ENCODE measurements at places on chromosomes 5 and 9.

GRCh38 chr9:130226112-130226511 is 39.4 kb upstream of the HMCN2 start:
- peaks cover 6% of the 10 kb centered on the region for H3K36me3 ChIP-seq
- no peak overlapping the region for H3K4me3 ChIP-seq
- no peak for DNase-seq
- H3K27me3 ChIP-seq: no peaks in the 10 kb centered on the region

DNA sequence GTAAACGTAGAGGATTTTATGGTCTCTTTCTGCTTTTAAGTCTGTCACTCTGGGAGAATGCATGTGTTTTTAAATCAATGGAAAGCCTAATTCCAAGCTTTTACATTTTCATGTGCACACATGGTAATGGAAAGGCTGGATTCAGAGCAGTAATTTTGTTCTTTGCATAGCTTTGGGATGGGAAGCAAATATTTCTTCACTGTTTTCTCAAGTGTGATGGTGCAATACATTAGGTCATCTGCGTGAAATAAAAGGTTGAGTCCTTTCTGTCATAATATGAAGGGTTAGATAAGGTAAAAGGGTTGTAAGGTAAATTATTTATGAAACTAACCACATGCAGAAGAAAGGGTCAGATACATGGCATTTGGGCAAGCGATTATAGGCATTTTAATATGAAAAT is 88.2 kb upstream of the NR3C1 start:
- H3K4me1 ChIP-seq: peaks cover 5% of the 10 kb centered on the region
- DNase-seq: no peak
- no peak overlapping the region for H3K27ac ChIP-seq
- H3K36me3 ChIP-seq: no peaks in the 10 kb centered on the region
- no peak overlapping the region for H3K4me3 ChIP-seq

DNA sequence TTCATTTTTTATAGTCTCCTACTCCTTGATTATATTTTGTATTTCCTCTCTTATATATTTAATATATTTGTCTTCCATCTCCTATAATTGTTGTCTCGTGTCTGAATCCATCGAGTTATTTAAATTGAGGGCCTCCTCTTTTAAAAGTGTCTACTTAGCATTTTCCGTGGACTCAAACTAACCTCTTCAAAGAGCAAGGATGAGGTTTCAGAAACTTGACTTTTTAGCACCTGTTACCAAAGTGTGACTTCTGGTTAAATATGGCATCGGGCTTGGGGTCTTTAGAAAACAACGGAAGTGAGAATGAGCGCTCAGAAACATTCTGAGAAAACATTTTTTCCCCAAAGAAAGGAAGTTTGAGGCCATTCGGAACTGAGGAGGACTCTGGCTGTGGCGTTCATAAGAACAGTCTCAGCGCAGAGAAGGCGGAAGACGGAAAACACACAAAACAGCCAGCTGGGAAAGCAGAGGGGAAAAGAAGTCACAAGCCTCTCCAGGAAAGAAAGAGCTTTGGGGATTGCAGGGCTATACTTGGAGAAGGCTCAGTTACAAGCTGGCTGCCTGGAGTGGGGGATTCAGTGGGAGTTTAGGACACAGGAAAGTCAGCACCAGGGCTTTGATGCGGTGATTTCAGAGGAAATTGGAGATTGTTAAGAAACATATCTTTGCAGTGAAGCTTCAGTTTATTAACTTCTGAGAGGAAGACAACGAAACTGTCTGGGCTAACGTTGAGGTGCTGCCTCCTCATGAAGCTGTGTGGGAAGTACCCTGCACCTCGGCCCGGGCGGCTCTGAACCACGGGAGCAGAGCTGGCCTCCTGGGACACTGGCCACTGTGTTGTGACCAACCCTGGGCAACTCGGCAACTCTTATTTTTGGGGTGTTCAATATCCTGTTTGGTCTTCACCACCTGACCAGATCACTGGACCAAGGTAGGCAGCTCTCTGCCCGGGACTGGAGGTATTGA is 25.1 kb upstream of the IRX2 start:
- H3K4me1 ChIP-seq: no peaks in the 10 kb centered on the region
- no peaks in the 10 kb centered on the region for H3K27me3 ChIP-seq
- no peak overlapping the region for H3K27ac ChIP-seq
- DNase-seq: no peak
- H3K36me3 ChIP-seq: no peaks in the 10 kb centered on the region

GRCh38 chr9:17970277-17970676 is 391.4 kb downstream of the SH3GL2 start:
- DNase-seq: no peak
- H3K27ac ChIP-seq: no peak overlapping the region
- no peaks in the 10 kb centered on the region for H3K4me1 ChIP-seq
- H3K36me3 ChIP-seq: no peaks in the 10 kb centered on the region
- H3K4me3 ChIP-seq: no peak overlapping the region
- no peaks in the 10 kb centered on the region for H3K27me3 ChIP-seq

- peaks cover 28% of the 10 kb centered on the region for H3K4me1 ChIP-seq
- no peaks in the 10 kb centered on the region for H3K36me3 ChIP-seq
- no peaks in the 10 kb centered on the region for H3K27me3 ChIP-seq
Observed at GRCh38 chr9:136229096-136230065, 16.2 kb downstream of the QSOX2 start.

DNA sequence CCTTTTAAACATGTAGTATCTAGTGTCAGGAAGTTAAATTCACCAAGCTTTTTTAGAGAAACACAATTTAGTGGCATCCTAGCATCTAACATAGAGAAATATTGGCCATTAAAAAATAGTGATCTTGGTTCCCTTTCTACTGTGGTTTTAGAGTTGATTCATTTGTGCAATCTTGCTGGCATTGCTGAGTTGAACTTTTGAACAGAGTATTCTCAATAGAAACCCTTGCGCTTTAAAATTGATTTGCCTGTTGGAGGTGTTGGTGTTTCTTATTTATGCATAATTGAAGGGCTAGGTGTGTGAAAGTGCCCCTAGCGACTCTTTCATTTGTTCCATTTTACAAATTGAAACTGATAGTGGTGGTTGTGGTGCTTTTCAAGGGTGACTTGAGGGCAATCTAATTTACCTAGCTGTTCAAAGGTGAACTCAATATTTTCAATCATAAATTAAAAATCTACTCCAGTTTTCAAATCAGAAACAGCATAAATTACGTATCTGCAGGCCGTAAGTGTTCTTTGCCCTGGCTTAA is 73.0 kb upstream of the MPDZ start:
- no peak overlapping the region for H3K27ac ChIP-seq
- H3K4me3 ChIP-seq: no peak overlapping the region
- H3K36me3 ChIP-seq: no peaks in the 10 kb centered on the region

- peaks cover 3% of the 10 kb centered on the region for H3K4me1 ChIP-seq
- H3K27ac ChIP-seq: no peak overlapping the region
- H3K36me3 ChIP-seq: peaks cover 14% of the 10 kb centered on the region
- H3K4me3 ChIP-seq: no peak overlapping the region
Observed at GRCh38 chr9:97473717-97474116, 27.7 kb upstream of the TMOD1 start.

DNA sequence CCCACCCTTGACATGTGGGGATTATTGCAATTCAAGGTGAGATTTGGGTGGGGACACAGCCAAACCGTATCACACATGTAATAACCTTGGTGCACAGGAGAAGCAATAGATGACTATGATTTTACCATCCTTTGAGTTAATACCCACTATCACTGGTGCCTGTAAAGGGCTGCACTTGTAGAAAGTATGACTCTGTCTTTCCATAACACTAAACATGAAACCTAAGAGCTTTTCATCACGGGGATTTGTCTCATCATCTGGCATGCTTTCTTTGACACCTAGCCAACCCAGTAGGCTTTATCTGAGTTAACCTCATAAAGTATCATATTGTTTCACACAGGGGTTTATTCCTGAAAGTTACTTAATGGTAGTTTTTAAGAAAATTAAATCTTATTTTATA is 188.9 kb upstream of the TNC start:
- DNase-seq: no peak
- H3K4me1 ChIP-seq: no peaks in the 10 kb centered on the region
- H3K36me3 ChIP-seq: no peaks in the 10 kb centered on the region
- no peak overlapping the region for H3K27ac ChIP-seq
- no peaks in the 10 kb centered on the region for H3K27me3 ChIP-seq

- peaks cover 10% of the 10 kb centered on the region for H3K4me1 ChIP-seq
- no peak overlapping the region for H3K4me3 ChIP-seq
- H3K27ac ChIP-seq: no peak overlapping the region
- no peak for DNase-seq
- H3K27me3 ChIP-seq: no peaks in the 10 kb centered on the region
- H3K36me3 ChIP-seq: peaks cover 8% of the 10 kb centered on the region
Observed at GRCh38 chr5:88279584-88279983, 10.9 kb upstream of the TMEM161B start.
